ELR (cell line): ENCODE measurements at places on chromosomes 13 and 19.
A peak's percentile ranks its signal among the peaks of the same experiment; 100 is the strongest.

DNA sequence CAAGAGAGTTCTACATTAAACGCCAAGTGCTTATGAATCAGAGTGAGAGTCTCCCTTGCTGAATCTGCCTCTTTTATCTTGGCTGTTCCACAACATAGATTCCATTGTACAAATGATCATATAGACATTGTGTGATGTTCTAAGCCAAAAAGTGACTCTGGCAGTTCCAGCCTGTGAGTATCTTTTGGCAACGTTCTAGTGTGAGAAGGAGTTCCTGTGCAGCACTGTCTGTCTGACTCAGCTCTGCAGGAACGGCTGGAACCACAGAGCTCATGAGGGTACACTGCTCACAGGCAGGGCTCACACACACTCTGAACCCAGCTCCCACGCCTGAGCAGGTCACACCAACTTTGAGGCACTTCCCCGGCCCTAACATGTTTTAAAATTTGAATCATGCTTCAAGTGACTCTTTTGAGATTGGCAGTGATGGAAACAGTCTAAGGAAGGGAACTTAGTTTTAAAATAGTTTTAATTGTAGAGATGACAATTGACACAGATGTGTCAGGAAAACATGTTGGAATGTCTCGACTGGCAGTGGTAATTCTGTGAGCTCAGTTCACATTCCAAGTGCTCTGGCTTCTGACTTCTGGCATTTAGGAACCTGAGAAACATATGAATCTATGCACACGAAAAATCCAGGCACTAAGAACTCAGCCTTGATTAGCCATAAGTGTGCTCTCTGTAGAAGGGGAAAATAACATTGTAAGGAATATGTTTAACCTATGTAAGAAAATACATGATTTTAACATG, 272.0 kb downstream of the UQCRFS1 start:
- peak; percentile 62 for DNase-seq

DNA sequence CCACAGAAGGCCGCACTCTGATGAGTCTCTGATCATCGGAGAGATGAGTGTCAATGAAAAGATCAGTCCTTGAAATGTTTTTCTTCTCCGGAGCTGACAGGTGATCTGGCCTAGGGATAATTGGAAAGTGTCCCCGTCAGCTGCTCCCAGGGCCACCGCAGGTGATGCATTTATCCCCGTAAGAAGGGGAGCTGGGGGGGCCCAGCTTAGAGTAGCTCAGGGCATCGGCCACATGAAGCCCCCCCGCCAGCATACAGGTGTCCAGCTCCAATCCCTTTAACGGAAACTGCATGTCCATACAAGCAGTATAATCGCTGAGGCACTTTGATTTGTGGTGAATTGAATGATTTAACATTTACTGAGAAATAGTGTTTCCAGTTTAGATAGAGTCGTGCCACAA, 27.7 kb downstream of the ATP4B start:
- no peak for DNase-seq

- no peak for DNase-seq
Observed at GRCh38 chr13:68275758-68276157, 1045.6 kb upstream of the PCDH9 start.

DNA sequence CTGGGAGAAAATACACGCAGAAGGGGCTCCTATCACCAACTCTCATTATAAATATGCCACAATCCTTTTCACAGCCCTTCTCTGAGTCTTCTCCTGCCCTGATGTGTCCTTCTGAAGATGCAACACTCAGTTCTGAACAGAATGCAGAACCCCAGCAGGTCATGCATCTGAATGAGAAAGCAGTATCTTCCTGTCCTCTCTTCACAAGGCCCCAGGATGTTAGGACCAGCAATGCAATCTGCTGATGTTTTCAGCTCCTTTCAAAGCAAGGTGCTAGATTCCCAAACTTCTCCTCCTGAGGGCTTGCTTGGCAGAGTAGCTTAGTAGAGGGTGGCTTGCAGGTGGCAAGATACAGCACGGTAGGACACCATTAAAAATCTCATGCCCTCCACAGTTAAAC, 22.3 kb upstream of the DOCK9 start:
- no peak for DNase-seq

DNA sequence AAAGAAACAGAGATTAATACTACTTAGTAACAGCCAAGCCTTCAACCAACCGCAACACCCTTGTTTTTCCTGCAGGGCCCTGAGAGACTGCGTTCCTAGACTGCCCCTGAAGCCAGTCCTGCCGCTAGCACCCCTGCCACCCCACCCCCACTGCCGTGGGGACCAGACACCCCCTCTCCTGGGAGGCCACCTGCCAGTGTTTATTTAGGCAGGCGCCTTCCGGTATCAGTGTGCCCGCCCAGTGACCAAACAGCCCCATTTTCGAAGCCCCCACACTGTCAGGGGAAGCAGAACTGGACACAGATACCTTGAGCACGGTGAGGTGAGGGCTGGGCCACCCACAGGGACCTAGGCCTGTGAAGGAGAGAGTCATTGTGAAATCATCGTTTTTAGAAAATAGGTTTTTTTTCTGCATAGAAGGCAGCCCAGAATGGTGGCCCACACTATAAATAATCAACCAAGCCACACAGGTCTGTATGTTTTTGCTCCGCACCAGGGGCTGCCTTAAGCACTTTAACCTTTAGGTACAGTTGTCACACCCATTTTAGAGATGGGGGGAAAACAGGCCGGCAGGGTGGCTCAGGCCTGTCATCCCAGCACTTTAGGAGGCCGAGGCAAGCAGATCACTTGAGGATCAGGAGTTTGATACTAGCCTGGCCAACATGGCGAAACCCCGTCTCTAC, 3.5 kb upstream of the TLE5 start:
- DNase-seq, result no peak
